ENCODE measurements at places on chromosomes 11 and 22. TPM values are rescaled to one million over a fixed set of nuclear protein-coding genes. Genes with fewer than 3 reads are reported as not detected.

GRCh38 chr11:120331301-120331996 lies 4.8 kb upstream of the ARHGEF12 start:
- no peak overlapping the region for H3K4me3 ChIP-seq
- H3K4me1 ChIP-seq: peaks cover 17% of the 10 kb centered on the region
- H3K27me3 ChIP-seq: peaks cover 58% of the 10 kb centered on the region
- no peak overlapping the region for H3K27ac ChIP-seq
- H3K36me3 ChIP-seq: no peaks in the 10 kb centered on the region

- no peaks in the 10 kb centered on the region for H3K27me3 ChIP-seq
- H3K27ac ChIP-seq: peak overlapping the region; percentile 52
- no peak overlapping the region for H3K4me3 ChIP-seq
- peaks cover 40% of the 10 kb centered on the region for H3K36me3 ChIP-seq
These were observed 22.4 kb downstream of the RTCB start for GRCh38 chr22:32389685-32390084.

GRCh38 chr22:30414525-30415047 lies 11.0 kb upstream of the MTFP1 start:
- H3K27ac ChIP-seq: no peak overlapping the region
- DNase-seq: no peak
- no peaks in the 10 kb centered on the region for H3K27me3 ChIP-seq
- no peak overlapping the region for H3K4me3 ChIP-seq

- no peak overlapping the region for H3K4me3 ChIP-seq
- DNase-seq: no peak
- H3K36me3 ChIP-seq: peaks cover 21% of the 10 kb centered on the region
These were observed 6.0 kb downstream of the CNTF start for GRCh38 chr11:58628446-58628845.

DNA sequence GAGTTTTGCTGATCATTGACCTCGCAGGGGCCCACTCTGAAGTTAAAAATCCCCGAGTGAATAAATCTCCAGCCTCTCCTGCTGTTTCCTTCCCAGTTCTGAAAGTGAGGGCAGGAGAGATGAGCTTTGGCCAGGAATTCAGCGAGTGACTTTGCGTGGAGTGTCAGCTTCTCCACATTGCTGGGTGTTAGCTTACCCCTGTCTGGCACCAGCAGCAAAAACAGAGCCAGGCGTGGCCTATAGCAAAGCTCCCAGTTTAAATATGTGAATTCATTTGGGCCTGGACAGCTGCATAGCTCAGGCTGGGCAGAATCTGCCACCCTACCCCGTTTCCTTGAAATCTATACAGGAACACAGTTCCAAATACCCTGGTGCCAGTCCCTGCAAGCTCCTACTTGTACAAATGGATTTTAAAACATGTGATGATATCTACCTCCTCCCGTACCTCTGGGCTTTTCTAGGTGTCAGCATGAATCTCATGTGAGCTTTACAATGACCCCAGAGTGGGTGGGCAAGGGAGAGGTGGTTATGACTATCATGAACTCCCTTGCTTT lies 25.6 kb downstream of the TIMP3 start:
- no peak overlapping the region for H3K4me3 ChIP-seq
- H3K36me3 ChIP-seq: no peaks in the 10 kb centered on the region
- no peak overlapping the region for H3K27ac ChIP-seq

GRCh38 chr11:35515224-35515623 lies 10.2 kb downstream of the PAMR1 start:
- peaks cover 10% of the 10 kb centered on the region for H3K27me3 ChIP-seq
- no peaks in the 10 kb centered on the region for H3K36me3 ChIP-seq
- DNase-seq: no peak
- H3K4me3 ChIP-seq: no peak overlapping the region

- peak; percentile 19 for DNase-seq
- peak overlapping the region; percentile 96 for H3K27ac ChIP-seq
- H3K27me3 ChIP-seq: peaks cover 20% of the 10 kb centered on the region
These were observed 924 bp downstream of the YPEL1 start for GRCh38 chr22:21734540-21735199.

DNA sequence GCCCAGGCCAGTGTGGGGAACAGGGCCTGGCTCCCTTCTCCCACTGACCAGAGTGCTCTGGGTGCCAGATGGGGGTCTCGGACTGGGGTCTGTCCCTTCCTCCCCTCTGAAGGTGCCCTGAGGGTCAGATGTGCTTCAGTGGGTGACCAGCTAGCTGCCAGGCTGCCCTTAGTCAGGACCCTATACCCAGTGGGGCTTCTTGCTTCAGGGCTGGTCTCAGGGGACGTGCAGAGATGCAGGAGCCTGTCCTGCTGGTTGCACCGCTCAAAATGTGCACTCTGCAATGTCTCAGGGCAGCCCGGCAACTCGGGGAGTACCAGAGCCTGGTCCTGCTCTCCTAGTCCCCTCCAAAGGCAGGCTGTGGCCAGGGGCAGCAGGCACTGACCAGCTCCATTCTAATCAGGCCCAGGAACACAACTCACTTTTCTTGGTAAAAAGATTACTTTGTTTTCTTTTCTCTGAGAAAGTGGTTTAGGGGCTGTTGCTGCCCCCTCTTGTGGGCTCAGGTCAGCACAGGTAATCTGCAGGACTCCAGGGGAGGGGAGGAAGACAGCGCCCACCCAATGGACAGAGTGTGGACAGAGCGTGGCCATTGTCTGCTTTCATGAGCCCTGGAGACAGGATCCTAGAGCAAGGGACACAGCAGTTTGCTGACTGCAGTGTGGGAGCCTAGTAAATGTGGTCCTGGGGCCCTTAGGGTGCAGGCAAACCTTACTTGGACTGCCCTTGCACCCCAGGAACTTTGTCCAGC lies 80.9 kb downstream of the MED15 start:
- H3K27ac ChIP-seq: peak overlapping the region; percentile 41
- no peak overlapping the region for H3K4me3 ChIP-seq
- H3K4me1 ChIP-seq: peaks cover 1% of the 10 kb centered on the region
- peaks cover 15% of the 10 kb centered on the region for H3K36me3 ChIP-seq

DNA sequence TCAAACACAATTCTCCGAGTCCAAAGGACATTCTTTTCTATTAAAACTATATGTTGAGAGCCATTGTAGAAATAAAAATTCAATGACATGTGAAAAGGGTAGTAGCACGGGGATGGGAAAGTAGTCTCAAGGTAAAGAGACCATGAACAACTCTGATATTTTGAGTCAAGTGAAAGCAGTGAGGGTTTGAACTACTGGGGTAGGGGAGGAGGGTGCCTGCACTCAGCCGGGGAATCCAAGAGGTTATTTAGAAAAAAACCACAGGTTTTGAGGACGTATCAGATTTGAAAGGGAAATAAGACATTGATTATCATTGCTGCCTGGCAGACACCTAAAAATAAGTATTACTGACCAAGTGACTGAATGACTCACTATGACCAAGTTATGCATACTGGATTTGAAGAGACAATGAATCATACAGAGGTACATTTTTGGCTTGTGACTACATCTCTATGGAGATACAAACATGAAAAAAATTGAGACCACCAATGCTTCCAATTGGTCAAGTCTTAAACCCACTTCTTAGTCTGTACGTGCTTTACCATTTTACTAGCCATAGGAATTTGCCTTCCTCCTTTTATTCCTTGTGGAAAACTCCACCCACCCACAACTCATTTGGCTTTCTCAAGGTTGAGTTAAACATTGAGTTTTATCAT lies 2.2 kb upstream of the OR52H1 start:
- H3K4me3 ChIP-seq: no peak overlapping the region
- no peak for DNase-seq
- peaks cover 9% of the 10 kb centered on the region for H3K27me3 ChIP-seq
- H3K27ac ChIP-seq: no peak overlapping the region

GRCh38 chr11:69277074-69277809 lies 16.7 kb upstream of the MYEOV start:
- no peak overlapping the region for H3K27ac ChIP-seq
- H3K4me3 ChIP-seq: no peak overlapping the region
- no peaks in the 10 kb centered on the region for H3K36me3 ChIP-seq
- H3K4me1 ChIP-seq: no peaks in the 10 kb centered on the region
- no peaks in the 10 kb centered on the region for H3K27me3 ChIP-seq

DNA sequence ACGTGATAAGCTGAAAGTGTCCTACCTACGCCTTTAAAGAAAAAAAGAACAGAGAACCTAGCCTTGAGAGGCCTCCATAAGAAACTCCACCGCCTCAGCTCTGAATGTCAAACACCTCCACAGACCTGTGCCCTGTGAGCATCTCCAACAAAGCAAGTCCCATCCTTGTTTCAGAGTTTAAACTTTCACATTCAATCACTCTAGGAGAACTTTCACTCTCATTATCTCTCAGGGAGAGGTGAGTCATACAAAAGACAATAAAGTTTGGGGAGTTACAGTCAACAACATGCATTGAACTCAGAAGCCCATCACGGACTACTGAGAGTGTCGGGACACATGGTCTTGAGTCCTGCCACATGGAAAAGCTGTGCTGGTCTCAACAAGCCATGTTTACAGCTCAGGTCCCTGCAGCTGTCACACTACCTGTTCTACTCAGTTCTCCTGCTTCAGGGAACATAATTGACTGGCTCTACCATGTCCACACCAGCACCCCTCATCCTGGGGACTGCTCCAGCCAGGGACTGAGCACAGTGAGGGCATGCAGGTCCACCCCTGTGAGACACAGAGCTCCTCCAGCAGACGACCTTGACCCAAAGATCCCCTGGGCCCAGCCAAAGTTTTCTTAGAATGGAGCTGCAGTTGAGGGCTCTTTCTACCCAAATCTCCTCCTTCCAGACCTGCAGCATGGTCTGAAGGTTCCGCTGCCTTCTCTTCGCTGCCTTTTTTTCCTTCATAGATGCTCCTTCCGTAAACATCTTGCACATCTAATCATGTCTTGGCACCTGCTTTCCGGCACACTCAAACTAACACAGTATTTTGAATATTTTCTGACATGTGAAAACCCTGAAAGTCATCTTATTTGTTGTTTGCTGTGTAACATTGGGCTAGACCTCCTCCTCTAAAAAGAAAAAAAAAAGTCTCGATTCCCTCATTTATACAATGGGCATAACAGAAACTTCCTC lies 114.9 kb downstream of the ETS1 start:
- DNase-seq: peak; percentile 72
- no peaks in the 10 kb centered on the region for H3K27me3 ChIP-seq
- H3K27ac ChIP-seq: peak overlapping the region; percentile 95
- peak overlapping the region; percentile 70 for H3K4me3 ChIP-seq

- no peaks in the 10 kb centered on the region for H3K36me3 ChIP-seq
- H3K27ac ChIP-seq: no peak overlapping the region
- peak; percentile 61 for DNase-seq
- peaks cover 8% of the 10 kb centered on the region for H3K27me3 ChIP-seq
- H3K4me1 ChIP-seq: peaks cover 17% of the 10 kb centered on the region
- H3K4me3 ChIP-seq: no peak overlapping the region
These were observed 11.9 kb downstream of the B3GNT6 start for GRCh38 chr11:77046060-77046501.

DNA sequence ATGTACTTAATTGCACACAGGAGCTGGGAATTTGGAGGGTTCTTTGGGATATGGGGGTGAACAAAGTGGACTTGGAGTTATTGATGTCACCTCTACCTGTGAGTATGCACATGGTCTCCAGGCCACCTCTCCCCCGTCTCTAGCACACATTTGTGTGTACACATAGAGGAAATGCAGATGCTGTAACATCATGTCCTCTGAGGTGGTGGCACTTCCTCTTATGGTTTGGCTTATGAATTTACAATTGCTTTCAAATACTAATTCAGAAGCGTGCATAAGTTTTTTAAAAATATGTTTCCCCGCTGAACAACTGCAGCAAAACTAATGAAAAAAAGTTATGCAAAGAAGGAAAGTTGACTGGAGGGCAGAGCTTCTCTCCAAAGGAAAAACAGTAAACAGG lies 152.0 kb upstream of the TENM4 start:
- H3K4me1 ChIP-seq: no peaks in the 10 kb centered on the region
- no peak overlapping the region for H3K4me3 ChIP-seq
- H3K27me3 ChIP-seq: no peaks in the 10 kb centered on the region
- H3K36me3 ChIP-seq: no peaks in the 10 kb centered on the region

- peaks cover 10% of the 10 kb centered on the region for H3K36me3 ChIP-seq
- H3K4me1 ChIP-seq: peaks cover 10% of the 10 kb centered on the region
These were observed 21.7 kb downstream of the SLC43A1 start for GRCh38 chr11:57493507-57494503.

DNA sequence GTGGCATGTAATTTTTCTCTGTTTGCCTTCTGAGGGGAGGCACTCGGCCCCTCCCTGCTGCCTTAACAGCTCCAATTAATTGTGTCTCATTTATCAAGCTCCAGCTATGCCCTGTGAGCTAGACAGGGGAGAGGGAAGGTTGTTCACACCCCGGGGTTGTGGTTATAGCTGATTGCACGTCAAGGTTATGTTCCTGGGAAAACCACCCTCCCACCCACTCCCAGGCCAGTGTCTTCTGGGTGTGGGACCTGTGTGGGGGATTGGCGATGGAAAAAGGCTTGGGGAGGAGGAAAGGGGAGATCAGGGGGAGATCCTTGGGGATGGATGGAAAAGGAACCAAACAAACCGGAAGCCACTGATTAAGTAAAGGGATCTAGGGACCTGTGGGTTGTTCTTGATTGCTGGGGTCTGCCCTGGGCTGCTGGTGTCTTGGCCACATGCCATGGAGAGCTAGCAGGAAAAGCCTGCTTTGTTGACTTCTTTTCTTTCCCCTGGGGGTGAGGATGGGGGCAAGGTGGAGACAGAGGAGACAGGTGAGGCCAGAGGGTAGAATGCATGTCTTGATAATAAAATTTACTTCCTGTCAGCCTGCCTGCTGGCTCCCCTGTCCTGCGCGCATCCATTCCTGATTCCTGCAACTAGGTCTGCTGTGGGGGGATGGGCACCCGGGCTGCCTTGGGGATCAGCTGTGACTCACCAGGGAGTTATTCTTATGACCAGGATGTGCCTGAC lies 13.5 kb upstream of the SORL1-AS1 start:
- peak; percentile 41 for DNase-seq
- peak overlapping the region; percentile 93 for H3K27ac ChIP-seq
- peak overlapping the region; percentile 61 for H3K4me3 ChIP-seq
- H3K36me3 ChIP-seq: peaks cover 63% of the 10 kb centered on the region
- peaks cover 95% of the 10 kb centered on the region for H3K4me1 ChIP-seq

- no peak overlapping the region for H3K4me3 ChIP-seq
- no peaks in the 10 kb centered on the region for H3K4me1 ChIP-seq
- H3K27me3 ChIP-seq: no peaks in the 10 kb centered on the region
- DNase-seq: no peak
These were observed 229.0 kb upstream of the ZC3H12C start for GRCh38 chr11:109864151-109864661.

GRCh38 chr22:41799486-41800347 lies 762 bp upstream of the CCDC134 start:
- peak overlapping the region; percentile 98 for H3K27ac ChIP-seq
- H3K4me3 ChIP-seq: peak overlapping the region; percentile 99
- peaks cover 15% of the 10 kb centered on the region for H3K36me3 ChIP-seq
- H3K27me3 ChIP-seq: no peaks in the 10 kb centered on the region

OR51T1 gene
- total RNA-seq: not detected

TPH1 gene
- 0.23 TPM for total RNA-seq

TRIM5 gene
- total RNA-seq: 26.2 TPM

ACRV1 gene
- total RNA-seq: not detected

DEPDC5 gene
- total RNA-seq: 39.5 TPM

KDM4D gene
- total RNA-seq: 0.84 TPM
